Mononuclear cell (primary cell): ENCODE measurements at places on chromosomes 5 and 9. TPM values are rescaled to one million over a fixed set of nuclear protein-coding genes. Genes with fewer than 3 reads are reported as not detected.

ZNF300 gene
- 4.0 TPM for total RNA-seq

TMEM232 gene
- 2.7 TPM for total RNA-seq

CCDC192 gene
- not detected for total RNA-seq

EGFLAM gene
- total RNA-seq, result not detected

C9 gene
- total RNA-seq, result not detected

POC5 gene
- 16.0 TPM for total RNA-seq
